ENCODE measurements at places on chromosomes 7 and 10.
A peak's percentile ranks its signal among the peaks of the same experiment; 100 is the strongest.

GRCh38 chr10:117373823-117374505 is 1.3 kb downstream of the PDZD8 start:
- peak; percentile 58 for DNase-seq

GRCh38 chr7:102400360-102400759 is 4.2 kb downstream of the PRKRIP1 start:
- no peak for DNase-seq

DNA sequence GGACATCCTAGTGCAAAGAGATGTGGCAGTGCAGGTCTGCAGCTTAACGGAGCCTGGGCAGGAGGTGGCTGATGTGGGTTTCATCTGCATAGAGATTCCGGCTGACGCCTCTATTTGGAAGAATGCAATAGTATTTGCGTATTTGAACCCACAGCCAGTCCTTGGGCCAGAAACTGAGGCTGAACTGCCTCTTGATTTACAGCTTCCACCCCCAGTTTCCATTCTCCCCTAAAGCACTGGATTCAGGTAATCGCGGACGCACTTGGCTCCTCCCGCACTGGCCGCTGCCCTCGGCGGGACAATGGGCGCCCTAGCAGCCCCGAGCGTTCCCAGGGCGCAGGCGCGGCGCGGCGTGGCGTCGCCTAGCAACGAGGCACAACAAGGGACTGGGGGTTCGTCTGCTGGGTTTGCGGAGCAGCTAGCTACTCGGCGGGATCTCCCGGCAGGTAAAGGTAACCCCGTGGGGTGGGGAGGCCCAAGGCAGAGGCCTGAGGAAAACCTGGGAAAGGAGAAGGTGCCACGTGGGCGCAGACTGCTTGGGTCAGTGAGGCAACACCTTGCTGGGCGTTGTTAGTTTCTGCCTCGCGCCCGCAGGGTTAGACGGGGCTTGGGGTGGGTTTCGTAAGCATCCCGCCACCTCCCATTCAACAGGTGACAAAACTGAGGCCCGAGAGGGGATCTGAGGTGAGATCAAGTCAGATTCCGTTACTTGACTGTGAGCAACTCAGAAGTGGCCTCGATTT is at the start of gene ARMC3:
Gene ARMC3, plus strand, starts transcription at position 393 of the 743 bp plus-strand sequence. CDS start 3,944 bp downstream, outside the sequence.
- DNase-seq: peak; percentile 82

DNA sequence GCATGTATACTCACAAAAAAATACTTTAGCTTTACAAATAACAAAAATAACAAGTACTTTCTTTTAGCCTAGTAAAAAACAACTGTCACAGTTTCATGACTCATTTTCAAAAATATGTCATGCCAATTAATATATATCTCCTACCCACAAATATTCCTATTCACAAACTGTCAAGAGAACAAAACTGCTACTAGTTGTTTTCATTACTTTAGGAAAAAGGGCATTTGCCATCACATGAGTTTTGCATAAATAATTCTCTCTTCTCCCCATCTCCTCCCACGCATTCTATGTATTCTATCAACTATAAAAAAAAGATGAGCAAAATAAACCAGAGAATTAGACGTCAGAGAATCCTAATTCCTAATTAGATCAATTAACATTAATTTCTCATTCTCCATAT is 87.6 kb downstream of the PIP4K2A start:
- DNase-seq: no peak

- no peak for DNase-seq
These were observed 50.8 kb downstream of the SLIT1 start for GRCh38 chr10:97134983-97135382.
